Head of caudate nucleus (tissue), 42 donors: ENCODE measurements at places on chromosomes 5 and 9.
A peak's percentile ranks its signal among the peaks of the same experiment; 100 is the strongest.

GRCh38 chr5:176673651-176674583, 26.6 kb downstream of the TSPAN17 start:
- DNase-seq = no peak

DNA sequence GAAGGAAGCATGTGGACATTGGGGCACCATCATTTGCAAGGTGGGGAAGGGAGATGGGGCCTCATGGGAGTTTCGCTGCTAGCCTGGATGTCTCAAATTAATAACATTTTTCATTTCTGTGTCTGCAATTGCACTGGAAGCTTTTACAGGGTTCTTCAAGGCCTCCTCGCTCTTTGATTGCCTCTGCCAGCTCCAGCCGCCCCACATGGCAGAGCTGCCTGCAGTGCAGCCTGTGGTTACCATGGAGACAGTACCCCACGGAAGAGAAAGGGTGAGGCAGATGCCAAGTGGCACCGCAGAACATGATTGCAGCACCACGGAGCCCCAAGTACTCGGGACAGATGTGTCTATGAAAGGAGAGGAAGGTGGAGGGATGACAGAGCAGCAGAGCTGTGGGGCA, 25.4 kb downstream of the CTNND2 start:
- peak; percentile 78 for DNase-seq

GRCh38 chr9:11199335-11199734, 586.5 kb upstream of the PTPRD start:
- DNase-seq = no peak

GRCh38 chr9:90097237-90097636, 492.4 kb downstream of the GADD45G start:
- DNase-seq = no peak

DNA sequence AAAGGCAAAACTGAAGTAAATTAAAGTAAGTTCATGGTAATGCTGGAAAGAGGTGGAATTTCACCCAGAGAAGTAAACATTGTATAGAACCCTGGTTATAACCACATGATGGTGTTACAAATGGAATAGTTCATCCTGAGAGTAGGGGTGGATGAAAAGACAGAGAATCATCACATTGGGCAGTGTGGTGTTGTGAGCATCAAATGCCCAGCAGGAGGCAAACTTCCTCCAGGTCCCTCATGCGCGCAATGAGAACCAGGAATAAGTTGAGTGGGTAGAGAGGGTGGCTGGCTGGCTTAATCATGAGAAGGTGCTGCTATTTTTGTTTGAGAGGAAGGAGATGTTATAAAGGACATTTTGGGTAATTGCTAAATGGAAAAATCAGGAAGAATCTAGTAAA, 163.3 kb upstream of the HMHB1 start:
- no peak for DNase-seq

DNA sequence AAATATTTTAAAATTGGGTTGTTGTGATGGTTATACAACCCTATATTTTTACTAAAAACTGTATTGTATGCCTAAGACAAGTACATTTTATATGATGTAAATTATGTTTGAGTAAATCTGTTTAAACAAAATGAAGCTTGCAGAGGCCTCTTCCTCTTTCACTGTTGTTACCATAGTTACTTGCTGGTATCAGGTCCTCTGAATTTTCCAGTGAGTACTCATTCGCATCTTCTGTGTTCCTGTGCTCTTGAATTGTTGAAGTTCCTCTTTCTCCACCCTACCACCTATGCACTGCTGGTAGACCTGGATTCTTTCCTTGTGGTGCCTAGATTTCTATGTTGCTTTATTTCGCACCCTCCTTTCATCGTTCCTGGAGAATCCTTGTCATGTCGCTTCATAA, 938.5 kb upstream of the ACO1 start:
- DNase-seq = no peak

DNA sequence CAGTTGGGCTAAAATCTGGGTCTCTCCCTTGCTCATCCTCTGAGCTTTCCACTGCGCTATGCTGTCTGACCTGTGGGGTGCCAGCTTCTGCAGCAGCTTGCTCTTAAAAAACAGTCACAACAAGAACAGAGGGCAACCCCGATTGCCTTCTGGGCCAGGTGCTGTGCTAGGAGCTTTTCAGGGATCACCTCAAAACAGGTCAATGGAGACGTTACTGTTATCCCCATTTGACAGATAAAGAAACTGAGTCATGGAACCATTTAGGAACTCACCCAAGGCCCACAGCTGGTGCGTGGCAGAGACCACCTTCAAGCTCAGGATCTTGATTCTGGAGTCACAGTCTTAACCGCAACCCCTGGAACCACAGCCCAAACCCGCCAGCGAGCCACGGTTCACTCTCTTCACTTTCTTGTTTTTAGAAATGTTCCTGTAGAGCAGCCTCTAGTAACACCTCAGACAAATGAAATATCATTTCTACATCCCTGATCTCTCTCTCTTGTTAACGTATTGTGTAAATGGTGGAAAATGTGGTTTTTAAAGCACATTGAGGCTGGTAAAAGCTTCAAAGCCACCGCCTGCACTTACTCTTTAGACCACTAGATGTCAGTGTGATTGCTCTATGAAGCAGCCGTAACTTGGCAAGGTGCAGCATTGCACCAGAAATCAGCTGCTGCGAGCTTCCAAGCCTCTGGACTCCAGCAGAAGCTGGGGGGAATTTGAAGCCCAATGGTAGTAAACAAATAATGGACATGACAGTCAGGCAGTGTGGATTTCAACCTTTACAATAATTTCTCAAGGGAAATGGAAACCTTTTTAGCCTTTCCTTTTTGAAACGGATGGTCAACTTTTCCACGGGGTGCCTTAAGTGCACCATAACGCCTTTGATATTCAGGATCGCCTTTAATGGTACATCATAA, 1.7 kb downstream of the FYB1 start:
- DNase-seq = peak; percentile 79

GRCh38 chr9:7613931-7614330, 185.6 kb downstream of the DMAC1 start:
- no peak for DNase-seq

DNA sequence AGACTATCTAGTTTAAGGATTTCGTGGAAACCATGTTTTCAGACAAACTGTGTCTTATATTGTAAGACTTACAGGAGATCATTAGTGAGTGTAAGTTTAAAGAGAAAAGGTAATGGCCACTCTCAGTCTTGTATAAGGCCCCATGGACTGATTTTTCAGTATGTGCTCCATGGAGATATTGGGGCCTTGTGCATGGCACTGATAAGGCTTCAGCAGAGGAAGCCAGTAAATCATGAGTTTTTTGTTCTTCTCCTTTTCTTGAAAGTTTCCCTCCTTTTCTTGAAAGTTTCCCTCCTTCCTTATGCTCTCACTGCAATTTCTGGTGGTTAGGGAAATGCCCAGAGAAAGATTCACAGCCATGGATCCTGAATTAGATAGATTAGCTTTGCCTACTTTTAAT, 471.3 kb downstream of the LRRC70 start:
- DNase-seq = no peak

DNA sequence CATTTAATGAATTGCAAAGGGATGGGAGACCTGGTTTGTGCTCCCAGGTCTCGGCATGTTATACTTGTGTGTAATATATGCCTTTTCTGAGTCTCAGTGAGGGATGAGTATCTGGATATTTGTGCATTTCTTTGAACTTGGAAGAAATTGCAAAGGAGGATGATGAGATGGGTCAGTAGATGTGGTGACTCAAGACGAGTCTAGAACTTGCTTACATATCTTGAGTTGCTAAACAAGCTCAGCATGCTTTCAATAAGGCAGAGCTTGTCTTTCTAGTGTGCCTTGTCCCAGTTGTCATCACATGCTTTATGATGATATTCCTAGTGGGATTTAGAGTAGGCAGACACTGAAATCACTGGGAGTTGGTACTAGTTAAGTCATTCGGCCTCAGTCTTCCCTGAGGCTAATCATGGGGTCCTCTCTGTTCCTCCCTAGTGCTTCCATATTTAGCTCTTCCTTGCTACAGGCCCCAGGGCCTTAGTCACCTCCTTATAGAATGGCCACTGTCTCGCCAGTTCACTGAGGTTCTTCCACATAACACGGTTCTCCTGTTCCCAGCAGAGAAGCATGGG, 222.3 kb downstream of the ARRDC3 start:
- DNase-seq = no peak

GRCh38 chr5:147437161-147437596, 72.7 kb downstream of the DPYSL3 start:
- no peak for DNase-seq

DNA sequence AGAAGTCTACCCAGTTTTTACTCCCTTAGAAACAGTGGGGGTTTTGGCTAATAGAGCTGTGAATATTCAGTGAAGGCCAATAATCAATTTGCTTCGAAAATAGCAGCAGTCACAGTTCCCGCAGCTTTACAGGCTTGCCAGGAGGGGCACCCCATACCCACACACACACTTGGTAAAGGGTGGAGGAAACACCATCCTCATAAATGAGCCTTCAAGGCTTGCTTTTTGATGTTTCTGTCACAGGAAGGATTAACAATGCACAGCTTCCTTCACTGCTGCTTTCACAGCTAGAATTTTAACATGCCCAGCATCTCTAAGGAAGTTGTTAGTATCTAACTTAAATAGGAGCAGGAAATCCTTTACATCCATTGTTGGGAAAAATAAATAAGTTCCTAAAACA, 1247.5 kb upstream of the C9orf72 start:
- DNase-seq = no peak

DNA sequence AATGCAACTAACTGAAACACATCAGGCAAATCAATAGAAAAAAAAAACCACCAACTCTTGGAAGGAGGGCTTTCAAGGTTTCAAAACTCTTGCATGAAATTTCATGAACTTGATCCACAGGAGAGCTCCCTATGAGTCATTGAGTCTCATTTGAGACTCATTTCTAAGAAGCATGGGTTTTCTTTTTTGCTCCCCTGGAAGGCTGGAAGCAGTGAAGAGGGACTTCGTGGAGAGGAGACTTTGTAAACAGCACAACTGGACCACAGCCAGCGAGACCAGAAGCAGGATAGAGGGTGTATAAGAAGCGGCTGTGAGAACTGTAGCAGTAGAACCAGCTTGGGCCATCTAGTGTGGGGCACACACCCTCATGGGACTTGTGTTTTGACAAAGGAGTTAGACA, 41.2 kb upstream of the RAPGEF1 start:
- no peak for DNase-seq

- DNase-seq = no peak
Observed at GRCh38 chr5:137313526-137314175, 185.5 kb downstream of the SPOCK1 start.

GRCh38 chr5:140982083-140982716, 15.9 kb downstream of the PCDHAC2 start:
- DNase-seq = no peak

DNA sequence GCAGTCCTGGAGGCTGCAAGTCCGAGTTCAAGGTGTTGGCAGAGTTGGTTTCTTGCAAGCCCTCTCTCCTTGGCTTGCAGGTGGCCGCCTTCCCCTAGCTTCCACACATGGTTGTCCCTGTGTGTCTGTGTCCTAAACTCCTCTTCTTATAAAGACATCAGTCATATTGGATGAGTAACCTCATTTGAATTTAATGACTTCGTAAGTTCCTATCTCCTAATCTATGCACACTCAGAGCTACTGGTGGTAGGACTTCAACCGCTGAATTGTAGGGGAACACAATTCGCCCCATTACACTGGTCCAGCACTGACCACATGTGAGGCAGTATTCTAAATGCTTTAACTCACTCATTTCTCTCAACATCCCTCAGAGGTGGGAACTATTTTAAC, 25.9 kb upstream of the ADAMTS2 start:
- DNase-seq = no peak

DNA sequence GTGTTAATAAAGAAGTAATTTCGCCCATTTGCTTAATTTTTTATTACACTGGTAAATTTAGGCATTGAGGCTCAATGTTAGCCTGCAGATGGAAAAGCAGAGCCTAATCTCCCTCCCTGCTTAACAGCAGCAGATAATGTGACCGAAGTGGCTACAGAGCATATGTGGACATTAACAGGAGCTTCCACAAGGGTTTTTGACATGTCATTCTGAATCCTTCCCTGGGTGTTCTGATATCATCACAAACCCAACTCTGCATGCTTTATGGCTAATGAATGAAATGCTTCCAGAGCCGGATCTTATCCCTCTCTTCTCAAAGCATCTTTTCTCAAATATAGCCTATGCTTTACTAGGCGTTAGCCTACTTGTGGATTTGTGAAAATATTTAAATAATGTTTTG, 208.6 kb downstream of the CAAP1 start:
- no peak for DNase-seq

GRCh38 chr5:20368571-20369517, 380.8 kb upstream of the CDH18 start:
- DNase-seq = no peak

DNA sequence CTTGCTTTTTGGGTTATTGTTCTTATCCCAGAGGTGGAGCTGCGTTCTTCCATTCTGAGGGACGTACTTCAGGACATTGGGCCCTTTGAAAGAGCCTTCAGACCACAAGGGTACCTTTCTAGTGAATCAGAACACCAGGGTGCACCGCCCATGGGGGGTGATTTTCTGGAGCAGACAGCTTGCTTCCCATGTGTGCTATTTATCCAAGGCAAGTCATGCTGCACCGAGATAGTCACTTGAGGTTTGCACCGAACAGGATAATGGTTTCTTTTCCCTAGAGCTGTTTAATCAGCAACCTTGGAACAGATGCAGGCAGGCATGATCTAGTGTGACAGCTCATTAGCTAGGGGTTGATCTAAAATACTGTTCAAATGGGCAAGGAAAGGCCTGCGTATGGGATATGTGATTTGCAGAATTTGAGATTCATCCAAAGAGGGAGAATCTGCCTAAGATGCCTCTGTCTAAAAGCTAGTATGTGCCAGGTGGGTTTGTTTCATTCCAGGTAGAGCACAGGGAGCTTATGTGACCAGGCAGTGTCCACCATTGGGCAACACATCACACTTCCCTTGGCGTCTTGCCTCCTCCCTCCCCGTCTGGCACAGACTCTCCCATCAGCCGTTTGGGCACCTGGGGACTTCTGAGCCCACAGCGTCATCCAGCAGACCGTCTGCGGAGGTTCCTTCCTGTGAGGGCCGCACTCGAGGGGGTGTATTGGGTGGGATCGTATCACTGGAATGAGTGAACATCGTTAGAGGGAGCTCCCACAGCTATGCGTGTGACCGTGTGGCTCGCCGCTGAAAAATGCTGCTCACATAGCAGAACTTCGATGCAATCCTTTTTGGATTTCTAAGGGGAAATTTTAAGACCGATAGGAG, 23.0 kb downstream of the ABL1 start:
- no peak for DNase-seq

DNA sequence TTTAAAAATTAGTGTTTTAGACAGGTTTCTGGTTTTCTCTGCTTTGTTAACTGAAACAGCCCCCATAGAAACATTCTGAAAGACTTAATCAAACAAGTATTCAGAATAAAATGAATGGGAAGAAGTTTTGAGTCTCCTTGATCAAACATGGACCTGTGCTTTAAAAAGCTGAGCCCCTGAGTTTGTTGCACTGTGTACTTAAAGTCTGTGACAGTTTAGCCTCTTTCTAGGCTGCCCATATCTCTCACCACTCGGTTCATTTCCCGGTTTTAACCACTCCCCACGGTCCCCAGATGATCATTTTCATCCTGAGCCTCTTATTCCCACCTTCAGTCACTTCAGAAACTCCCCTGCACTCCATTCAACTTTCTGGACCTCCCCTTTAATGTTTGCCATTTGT, 215.9 kb upstream of the DMRT1 start:
- DNase-seq = no peak

- no peak for DNase-seq
Observed at GRCh38 chr9:94675008-94675881, 35.9 kb upstream of the FBP1 start.

GRCh38 chr5:1762121-1762882, 37.3 kb downstream of the MRPL36 start:
- peak; percentile 3 for DNase-seq

- no peak for DNase-seq
Observed at GRCh38 chr5:76736679-76737556, 21.0 kb downstream of the F2R start.
